Skeletal muscle tissue (tissue), 5 donors: ENCODE measurements at places on chromosomes 1 and 21. TPM values are rescaled to one million over a fixed set of nuclear protein-coding genes. Genes with fewer than 3 reads are reported as not detected.

The ELAPOR1 gene
- under 0.01 TPM for total RNA-seq

The TEX38 gene
- not detected for total RNA-seq

The OR2T35 gene
- total RNA-seq = not detected

The BCL2L15 gene
- under 0.01 TPM for total RNA-seq

The SYT2 gene
- under 0.01 TPM for total RNA-seq

The DMRTA2 gene
- under 0.01 TPM for total RNA-seq

The PITHD1 gene
- total RNA-seq = 53.2 TPM

The GPR89B gene
- total RNA-seq = 39.7 TPM

The RBP7 gene
- total RNA-seq = 11.0 TPM

The GBP4 gene
- total RNA-seq = 3.7 TPM

The PLA2G2F gene
- total RNA-seq = not detected

The ZZZ3 gene
- total RNA-seq = 82.5 TPM

The LCE3D gene
- not detected for total RNA-seq

The DNAJC8 gene
- total RNA-seq = 27.1 TPM

The EPHA2 gene
- total RNA-seq = 5.2 TPM

The FOXO6 gene
- 2.6 TPM for total RNA-seq

The DNM3 gene
- 2.6 TPM for total RNA-seq

The PEAR1 gene
- total RNA-seq = 4.7 TPM

The DR1 gene
- 11.5 TPM for total RNA-seq

The RUSC1 gene
- total RNA-seq = 9.4 TPM

The OR2T11 gene
- total RNA-seq = not detected

The GNAT2 gene
- not detected for total RNA-seq

The OLIG2 gene
- not detected for total RNA-seq

The RAB7B gene
- total RNA-seq = 6.3 TPM

The GUCA2B gene
- total RNA-seq = not detected

The LRRC47 gene
- 28.7 TPM for total RNA-seq

The G0S2 gene
- 78.8 TPM for total RNA-seq

The ZBTB8A gene
- 10.4 TPM for total RNA-seq

The OMA1 gene
- 134 TPM for total RNA-seq

The WNT3A gene
- total RNA-seq = not detected

The CFHR4 gene
- not detected for total RNA-seq

The TMEM82 gene
- total RNA-seq = not detected

The CFAP298 gene
- total RNA-seq = 14.6 TPM

The FALEC gene
- total RNA-seq = not detected

The KRTAP6-2 gene
- not detected for total RNA-seq

The ARID4B gene
- 23.0 TPM for total RNA-seq

The GPR37L1 gene
- total RNA-seq = under 0.01 TPM

The IL12RB2 gene
- total RNA-seq = 3.1 TPM

The GSTM1 gene
- total RNA-seq = 16.7 TPM

The RORC gene
- 8.9 TPM for total RNA-seq

The LRRC38 gene
- total RNA-seq = 10.4 TPM

The L1TD1 gene
- total RNA-seq = not detected

The UBE2U gene
- total RNA-seq = not detected

The POU3F1 gene
- total RNA-seq = 0.52 TPM

The TRABD2B gene
- 0.52 TPM for total RNA-seq

The KCTD3 gene
- total RNA-seq = 37.6 TPM

The TCP10L gene
- total RNA-seq = not detected

The AURKAIP1 gene
- 51.7 TPM for total RNA-seq

The KIF17 gene
- total RNA-seq = 3.7 TPM

The BSND gene
- total RNA-seq = not detected

The CYP4A11 gene
- under 0.01 TPM for total RNA-seq

The LCE1E gene
- not detected for total RNA-seq

The C1orf94 gene
- total RNA-seq = not detected

The CPT2 gene
- 8.9 TPM for total RNA-seq

The ILF2 gene
- 148 TPM for total RNA-seq
